Stimulated activated CD4-positive, alpha-beta T cell treated with anti-CD3 and anti-CD28 coated beads, Interleukin-15, amount 100 ng/mL, for 48 hours (primary cell): ENCODE measurements at places on chromosomes 6 and 20.

DNA sequence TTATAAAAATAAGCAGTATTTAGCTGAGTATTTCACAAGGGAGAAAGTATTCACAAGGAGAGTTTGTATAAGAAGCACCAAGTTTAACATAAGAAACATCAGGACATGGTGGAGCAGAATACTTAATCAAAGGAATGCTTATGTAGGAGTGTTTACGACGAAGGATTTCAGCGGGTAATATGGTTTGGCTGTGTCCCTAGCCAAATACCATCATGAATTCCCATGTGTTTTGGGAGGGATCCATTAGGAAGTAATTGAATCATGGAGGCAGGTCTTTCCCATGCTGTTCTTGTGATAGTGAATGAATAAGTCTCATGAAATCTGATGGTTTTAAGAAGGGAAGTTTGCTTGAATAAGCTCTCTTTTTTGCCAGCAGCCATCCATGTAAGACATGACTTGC is 1099.1 kb upstream of the ADGRB3 start:
- DNase-seq: no peak

GRCh38 chr6:110815015-110815410 is 256 bp downstream of the CDK19 start:
- no peak for DNase-seq

DNA sequence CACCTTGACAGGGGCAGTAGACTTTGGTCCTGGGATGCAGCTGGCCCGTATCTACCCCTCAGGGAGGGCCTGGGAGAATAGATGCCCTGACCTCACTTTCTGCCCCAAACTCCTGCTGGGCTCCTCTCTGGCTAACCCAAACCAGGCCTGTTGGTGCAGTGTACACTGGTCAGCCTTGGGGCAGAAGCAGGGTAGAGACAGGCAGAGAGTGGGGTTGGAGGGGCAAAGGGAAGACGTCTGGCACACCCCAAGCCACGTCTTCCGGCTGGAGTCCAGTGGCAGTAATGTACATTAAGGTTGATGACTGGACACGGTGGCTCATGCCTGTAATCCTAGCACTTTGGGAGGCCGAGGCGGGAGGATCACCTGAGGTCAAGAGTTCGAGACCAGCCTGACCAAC is 9.3 kb downstream of the DDR1 start:
- no peak for DNase-seq

GRCh38 chr6:163900570-163900969 is 486.1 kb downstream of the QKI start:
- DNase-seq: no peak

GRCh38 chr6:112223070-112223861 is 31.1 kb downstream of the LAMA4 start:
- no peak for DNase-seq

DNA sequence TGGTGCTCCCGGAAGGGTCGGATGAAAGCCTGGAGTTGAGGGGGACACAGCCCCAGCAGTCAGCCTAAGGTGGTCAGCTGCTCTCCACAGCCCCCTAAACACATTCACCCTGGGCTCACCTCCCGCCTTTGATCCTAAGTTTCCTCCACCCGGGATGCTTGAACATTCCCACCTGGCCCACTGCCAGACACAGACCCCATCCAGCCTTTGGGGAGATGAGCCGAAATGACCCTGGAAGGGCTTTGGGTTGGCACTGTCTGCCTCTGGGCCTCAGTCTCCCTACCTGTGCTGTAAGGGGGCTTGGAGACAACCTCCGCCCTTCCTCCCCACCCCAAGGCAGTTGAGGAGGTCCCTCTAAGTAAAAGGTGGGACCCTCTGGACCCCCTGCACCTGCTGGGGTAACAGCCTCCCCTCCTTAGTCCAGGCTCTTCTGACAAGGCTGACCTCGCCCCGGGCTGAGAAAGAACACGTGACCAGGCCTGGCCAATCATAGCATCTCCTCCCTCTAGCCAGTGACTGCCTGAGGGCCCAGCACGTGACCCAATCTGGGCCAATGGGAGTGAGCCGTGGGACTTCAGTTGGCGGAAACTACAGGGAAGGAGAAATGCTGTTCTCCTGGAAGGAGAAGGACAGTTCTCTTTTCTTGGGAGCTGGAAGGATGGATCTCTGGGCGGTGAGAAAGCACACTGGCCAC is 16.9 kb upstream of the UBE2V1 start:
- no peak for DNase-seq

DNA sequence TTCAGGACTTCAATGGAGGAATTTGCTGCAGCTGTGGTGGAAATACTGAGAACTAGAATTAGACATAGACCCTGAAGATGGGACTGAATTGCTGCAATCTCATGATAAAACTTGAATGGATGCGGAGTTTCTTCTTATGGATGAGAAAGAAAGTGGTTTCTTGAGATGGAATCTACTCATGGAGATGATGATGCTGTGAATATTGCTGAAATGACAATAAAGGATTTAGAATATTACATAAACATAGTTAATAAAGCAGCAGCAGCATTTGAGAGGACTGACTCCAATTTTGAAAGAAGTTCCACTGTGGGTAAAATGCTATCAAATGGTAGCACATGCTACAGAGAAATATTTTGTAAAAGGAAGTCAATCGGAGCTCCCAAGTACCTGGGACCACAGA is 264.6 kb downstream of the UBE3D start:
- no peak for DNase-seq

GRCh38 chr6:2549834-2550233 is 200.9 kb downstream of the MYLK4 start:
- DNase-seq: no peak

- no peak for DNase-seq
These were observed 56.3 kb upstream of the CD93 start for GRCh38 chr20:23142162-23143050.
